ENCODE measurements at places on chromosomes 1 and 21. TPM values are rescaled to one million over a fixed set of nuclear protein-coding genes. Genes with fewer than 3 reads are reported as not detected.

Gene ZRANB2
- 93.6 TPM for total RNA-seq

GRCh38 chr1:6121021-6121421 lies 59.1 kb downstream of the CHD5 start:
- H3K27ac ChIP-seq, result no peak overlapping the region
- H3K4me3 ChIP-seq, result no peak overlapping the region
- H3K27me3 ChIP-seq, result no peaks in the 10 kb centered on the region
- no peak for DNase-seq

GRCh38 chr21:26546446-26547097 lies 26.5 kb downstream of the CYYR1 start:
- H3K36me3 ChIP-seq, result no peaks in the 10 kb centered on the region
- H3K4me3 ChIP-seq, result no peak overlapping the region
- H3K27me3 ChIP-seq, result no peaks in the 10 kb centered on the region
- no peak for DNase-seq
- no peak overlapping the region for H3K27ac ChIP-seq

DNA sequence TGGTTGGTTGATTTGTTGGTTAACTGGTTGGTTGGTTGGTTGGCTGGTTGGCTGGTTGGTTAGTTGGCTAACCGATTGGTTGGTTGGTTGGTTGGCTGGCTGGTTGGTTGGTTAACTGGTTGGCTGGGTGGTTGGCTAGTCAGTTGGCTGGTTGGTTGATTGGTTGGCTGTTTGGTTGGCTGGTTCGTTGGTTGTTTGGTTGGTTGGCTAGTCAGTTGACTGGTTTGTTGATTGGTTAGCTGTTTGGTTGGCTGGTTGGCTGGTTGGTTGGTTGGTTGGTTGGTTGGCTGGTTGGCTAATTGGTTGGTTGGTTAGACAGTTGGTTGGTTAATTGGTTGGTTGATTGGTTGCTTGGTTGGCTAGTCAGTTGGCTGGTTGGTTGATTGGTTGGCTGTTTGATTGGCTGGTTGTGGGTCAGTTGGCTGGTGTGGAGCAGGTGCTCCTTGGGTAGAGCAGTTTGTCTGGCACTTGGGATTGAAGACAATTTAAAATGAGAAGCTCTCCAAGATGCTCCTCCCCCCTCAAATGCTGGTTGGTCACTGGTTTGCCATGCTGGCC lies 6.9 kb downstream of the RSPH1 start:
- H3K4me3 ChIP-seq, result no peak overlapping the region
- H3K27me3 ChIP-seq, result peaks cover 11% of the 10 kb centered on the region
- no peaks in the 10 kb centered on the region for H3K4me1 ChIP-seq
- no peak overlapping the region for H3K27ac ChIP-seq

GRCh38 chr21:29508301-29508700 lies 209.6 kb downstream of the BACH1 start:
- H3K27ac ChIP-seq, result no peak overlapping the region
- peaks cover 5% of the 10 kb centered on the region for H3K36me3 ChIP-seq
- no peaks in the 10 kb centered on the region for H3K4me1 ChIP-seq
- no peaks in the 10 kb centered on the region for H3K27me3 ChIP-seq

DNA sequence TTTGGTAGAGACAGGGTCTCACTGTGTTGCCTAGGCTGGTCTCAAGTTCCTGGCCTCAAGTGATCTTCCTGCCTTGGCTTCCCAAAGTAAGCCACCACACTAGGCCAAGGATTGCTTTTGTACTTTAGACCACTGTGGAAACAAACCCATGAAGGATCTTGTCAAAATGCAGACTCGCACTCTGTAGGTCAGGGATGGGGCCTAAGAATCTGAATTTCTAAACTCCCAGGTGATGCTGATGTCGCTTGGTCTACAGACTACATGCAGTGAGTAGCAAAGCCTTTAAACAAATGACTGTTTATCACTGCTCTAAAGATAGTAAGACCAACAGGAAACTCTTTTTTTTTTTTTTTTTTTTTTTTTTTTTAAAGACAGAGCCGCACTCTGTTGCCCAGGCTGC lies 54.1 kb upstream of the MUTYH start:
- H3K36me3 ChIP-seq, result no peaks in the 10 kb centered on the region
- no peaks in the 10 kb centered on the region for H3K27me3 ChIP-seq
- H3K4me3 ChIP-seq, result no peak overlapping the region
- peaks cover 14% of the 10 kb centered on the region for H3K4me1 ChIP-seq
- H3K27ac ChIP-seq, result peak overlapping the region; percentile 89
- no peak for DNase-seq

- no peak overlapping the region for H3K27ac ChIP-seq
- no peaks in the 10 kb centered on the region for H3K27me3 ChIP-seq
- no peak for DNase-seq
- peaks cover 15% of the 10 kb centered on the region for H3K4me1 ChIP-seq
Observed at GRCh38 chr1:179812501-179813292, 64.9 kb downstream of the TOR1AIP2 start.

Gene PCP4
- not detected for total RNA-seq

Gene CLDN14
- not detected for total RNA-seq

Gene AQP10
- not detected for total RNA-seq

DNA sequence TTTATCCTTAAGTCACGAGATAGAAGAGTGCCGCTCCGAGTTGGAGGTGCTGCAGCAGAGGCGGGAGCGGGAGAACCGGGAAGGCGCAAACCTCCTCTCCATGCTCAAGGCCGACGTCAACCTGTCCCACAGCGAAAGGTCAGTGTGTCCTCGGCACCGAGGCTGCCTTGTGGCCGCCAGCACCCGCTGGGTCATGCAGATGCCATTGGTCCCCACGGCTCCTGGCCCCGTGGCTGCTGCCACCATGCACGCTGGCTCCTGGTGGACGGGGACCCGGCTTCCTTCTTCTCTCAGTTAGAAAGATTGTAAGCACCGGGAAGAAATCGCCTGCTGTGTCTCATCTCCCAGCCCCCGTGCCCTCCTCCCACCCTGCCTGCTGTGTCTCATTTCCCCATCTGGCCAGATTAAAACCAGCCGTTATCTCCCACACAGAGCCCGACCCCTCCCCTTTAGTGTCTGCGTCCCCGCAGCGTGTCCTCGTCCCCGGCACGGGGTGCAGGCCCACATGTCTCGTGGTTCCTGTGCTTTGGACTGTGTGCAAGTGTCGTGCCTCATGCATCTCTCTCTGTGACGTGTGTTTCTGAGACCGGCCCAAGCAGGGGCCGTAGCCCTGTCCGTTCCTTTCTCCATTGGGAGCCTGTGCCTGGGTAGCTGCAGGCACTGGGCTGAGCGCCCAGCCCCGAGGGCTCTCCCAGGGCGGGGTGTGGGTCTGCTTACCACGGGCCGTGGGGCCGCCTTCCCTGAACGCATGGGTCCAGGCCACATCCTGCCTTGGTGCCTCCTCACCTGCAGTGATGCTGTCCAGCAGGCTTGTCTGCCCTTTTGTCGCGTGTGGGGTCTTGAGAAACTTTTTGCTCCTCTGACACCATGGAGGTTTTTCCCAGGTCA lies 62.1 kb downstream of the PCNT start:
- no peak overlapping the region for H3K4me3 ChIP-seq
- no peaks in the 10 kb centered on the region for H3K27me3 ChIP-seq
- H3K27ac ChIP-seq, result no peak overlapping the region
- H3K36me3 ChIP-seq, result peaks cover 32% of the 10 kb centered on the region
- no peak for DNase-seq

Gene ILF2
- 245 TPM for total RNA-seq

- no peaks in the 10 kb centered on the region for H3K36me3 ChIP-seq
- peaks cover 22% of the 10 kb centered on the region for H3K27me3 ChIP-seq
- H3K4me3 ChIP-seq, result no peak overlapping the region
- no peak overlapping the region for H3K27ac ChIP-seq
- H3K4me1 ChIP-seq, result peaks cover 7% of the 10 kb centered on the region
Observed at GRCh38 chr1:244337839-244338238, 113.9 kb downstream of the ADSS2 start.

Gene CHRM3
- 0.50 TPM for total RNA-seq

Gene PRAMEF26
- not detected for total RNA-seq

DNA sequence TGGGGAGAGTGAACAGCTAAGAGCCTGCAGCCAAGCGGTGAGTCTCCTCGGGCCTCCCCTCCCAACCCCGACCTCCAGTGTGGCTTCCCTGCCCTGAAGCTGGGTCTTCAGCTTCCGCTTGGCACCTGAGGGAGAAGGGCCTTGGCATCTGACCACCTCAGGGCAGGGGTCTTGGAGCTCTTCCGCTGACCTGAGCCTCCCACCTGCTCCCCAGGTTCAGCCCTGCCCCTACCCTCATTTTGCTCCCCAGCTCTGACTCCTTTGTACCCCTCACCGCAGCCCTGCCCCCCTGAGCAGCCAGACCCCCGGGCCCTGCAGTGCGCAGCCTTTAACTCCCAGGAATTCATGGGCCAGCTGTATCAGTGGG lies 4.9 kb downstream of the ADAMTSL4 start:
- DNase-seq, result no peak
- H3K36me3 ChIP-seq, result no peaks in the 10 kb centered on the region
- H3K4me3 ChIP-seq, result no peak overlapping the region
- H3K27ac ChIP-seq, result no peak overlapping the region
- peaks cover 14% of the 10 kb centered on the region for H3K27me3 ChIP-seq

Gene RXRG
- total RNA-seq, result not detected
